ENCODE measurements at places on chromosomes 6 and 20.
A peak's percentile ranks its signal among the peaks of the same experiment; 100 is the strongest.

DNA sequence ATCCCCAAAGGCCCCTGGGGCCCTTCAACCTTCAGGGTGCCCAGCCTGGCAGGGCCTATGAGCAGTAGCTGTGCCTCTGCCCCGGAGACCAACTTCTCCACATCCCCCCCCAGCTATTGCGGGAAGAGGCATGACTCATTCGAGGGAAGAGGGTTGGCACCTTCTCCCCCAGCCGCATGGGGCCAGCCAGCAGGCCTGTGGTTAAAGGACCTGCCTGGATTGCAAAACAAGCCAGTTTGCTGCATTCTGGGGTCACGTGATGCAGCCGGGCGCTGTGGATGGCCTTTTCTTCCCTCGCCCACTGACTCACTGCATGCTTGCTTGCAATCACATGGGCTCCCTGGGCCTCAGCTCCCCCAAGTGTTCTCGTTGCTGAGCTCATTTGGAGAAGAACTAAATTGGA is 182.5 kb downstream of the MAFB start:
- H3K27ac ChIP-seq = peak overlapping the region; percentile 34
- no peak overlapping the region for H3K4me3 ChIP-seq
- no peaks in the 10 kb centered on the region for H3K36me3 ChIP-seq
- peak; percentile 97 for DNase-seq
- H3K27me3 ChIP-seq = no peaks in the 10 kb centered on the region

- DNase-seq = peak; percentile 90
- H3K4me3 ChIP-seq = no peak overlapping the region
Measured at GRCh38 chr20:13671916-13672378, 33.2 kb upstream of the TASP1 start.

- H3K4me1 ChIP-seq = no peaks in the 10 kb centered on the region
- H3K27ac ChIP-seq = no peak overlapping the region
- no peaks in the 10 kb centered on the region for H3K36me3 ChIP-seq
- no peak overlapping the region for H3K4me3 ChIP-seq
- no peak for DNase-seq
Measured at GRCh38 chr20:29740601-29740950, 1516.9 kb upstream of the DEFB115 start.

DNA sequence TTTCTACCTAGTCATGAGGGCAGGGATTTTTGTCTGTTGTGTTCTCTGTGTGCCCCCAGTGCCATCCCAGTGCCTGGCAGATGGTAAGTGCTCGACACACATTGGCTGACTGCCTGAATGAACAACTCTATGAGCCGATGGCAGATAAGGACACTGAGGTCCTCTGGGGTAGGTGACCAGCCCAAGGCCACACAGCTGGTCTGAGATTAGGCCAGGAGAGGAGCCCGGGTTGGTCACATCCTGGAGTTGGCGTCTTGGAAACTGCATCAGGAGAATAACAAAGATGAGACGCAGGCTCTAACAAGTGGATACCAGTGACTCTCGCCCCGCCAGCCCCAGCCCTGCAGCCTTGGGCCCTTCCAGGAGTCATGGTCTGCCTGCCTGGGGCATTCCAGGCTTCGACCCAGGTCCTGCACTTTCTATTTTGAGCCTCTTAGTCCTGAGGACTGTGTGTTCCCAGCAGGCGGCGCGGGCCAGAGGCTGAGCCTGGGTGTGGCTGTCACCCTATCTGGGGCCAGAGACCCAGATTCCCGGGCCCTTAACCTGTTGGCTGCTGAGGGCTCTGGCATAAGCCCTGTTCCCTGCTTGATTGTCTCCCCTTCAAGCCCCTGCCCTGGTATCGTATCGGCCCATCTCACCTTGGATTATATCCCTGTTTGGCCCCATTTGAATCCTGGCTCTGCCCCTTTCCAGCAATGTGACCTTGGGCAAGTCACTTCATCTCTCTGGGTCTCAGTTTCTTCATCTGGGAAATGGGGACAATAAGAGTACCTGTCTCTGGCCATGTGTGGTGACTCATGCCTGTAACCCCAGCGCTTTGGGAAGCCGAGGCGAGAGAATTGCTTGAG is 88.3 kb downstream of the CEBPB start:
- no peaks in the 10 kb centered on the region for H3K27me3 ChIP-seq
- H3K4me1 ChIP-seq = peaks cover 11% of the 10 kb centered on the region
- H3K27ac ChIP-seq = no peak overlapping the region
- DNase-seq = no peak

DNA sequence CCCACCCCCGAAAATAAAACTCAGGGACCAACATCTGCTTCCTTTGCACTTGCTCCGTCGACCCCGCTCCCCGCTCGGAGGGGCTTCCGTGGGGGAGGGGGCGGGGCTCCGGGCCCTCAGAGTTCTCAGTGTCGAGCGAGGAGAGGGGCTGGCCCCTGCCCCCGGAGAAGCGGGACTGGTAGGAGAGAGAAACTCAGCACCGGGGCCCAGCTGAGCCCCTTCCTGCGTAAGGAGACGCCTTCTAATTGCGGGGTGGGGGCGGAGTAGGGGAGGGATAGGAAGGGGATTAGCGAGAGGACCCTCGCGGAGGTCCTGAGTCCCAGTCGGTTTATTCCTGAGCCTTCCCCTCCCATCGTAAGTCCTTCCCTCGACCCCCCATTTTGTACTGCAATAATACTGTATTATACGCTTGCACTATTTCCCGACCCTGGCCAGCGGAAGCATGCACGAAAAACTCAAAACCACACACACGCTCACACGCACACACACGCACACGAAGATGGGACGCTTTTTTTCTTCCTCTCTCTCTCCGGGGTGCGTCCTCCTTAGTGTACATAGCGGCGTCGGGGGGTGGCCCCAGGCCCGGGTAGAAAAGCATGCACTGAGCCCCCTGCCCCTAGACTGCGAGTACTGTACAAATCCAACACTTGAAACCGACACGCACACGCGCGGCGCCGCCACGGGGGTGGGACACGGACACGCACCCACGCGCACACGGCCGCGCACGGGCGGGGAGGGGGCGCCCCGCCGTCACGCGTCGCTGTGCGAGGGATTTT is 22.1 kb upstream of the SLC22A7 start:
- peak; percentile 16 for DNase-seq
- peaks cover 33% of the 10 kb centered on the region for H3K27me3 ChIP-seq

DNA sequence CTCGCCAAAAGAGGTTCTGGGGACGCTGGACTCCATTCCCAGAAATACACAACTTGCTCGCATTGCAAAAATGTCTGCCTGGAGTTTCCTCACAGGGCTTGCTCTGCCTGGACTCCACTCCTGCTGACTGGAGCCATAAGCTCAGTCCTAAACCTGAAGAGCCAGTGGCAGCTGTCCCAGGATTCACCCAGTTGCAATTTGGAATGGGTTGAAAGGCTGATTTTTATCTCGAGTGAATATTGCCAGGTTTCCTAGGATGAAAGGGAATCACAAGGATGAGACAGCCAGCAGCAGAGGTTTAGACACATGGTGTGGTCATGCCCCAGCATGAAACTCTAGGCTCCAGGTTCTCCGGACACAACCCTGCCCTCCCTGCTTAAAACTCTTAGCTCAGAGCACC is 223.3 kb downstream of the BMP7 start:
- H3K4me3 ChIP-seq = no peak overlapping the region
- no peaks in the 10 kb centered on the region for H3K36me3 ChIP-seq
- DNase-seq = peak; percentile 25
- H3K27me3 ChIP-seq = no peaks in the 10 kb centered on the region
- no peak overlapping the region for H3K27ac ChIP-seq

GRCh38 chr6:129324345-129324744 is 385.6 kb downstream of the ARHGAP18 start:
- no peak overlapping the region for H3K4me3 ChIP-seq
- H3K36me3 ChIP-seq = peaks cover 2% of the 10 kb centered on the region
- DNase-seq = no peak
- H3K4me1 ChIP-seq = no peaks in the 10 kb centered on the region
- no peak overlapping the region for H3K27ac ChIP-seq
- no peaks in the 10 kb centered on the region for H3K27me3 ChIP-seq

- no peak overlapping the region for H3K4me3 ChIP-seq
- H3K36me3 ChIP-seq = no peaks in the 10 kb centered on the region
- no peak overlapping the region for H3K27ac ChIP-seq
- no peaks in the 10 kb centered on the region for H3K4me1 ChIP-seq
Measured at GRCh38 chr6:145315982-145316600, 419.2 kb downstream of the EPM2A start.

DNA sequence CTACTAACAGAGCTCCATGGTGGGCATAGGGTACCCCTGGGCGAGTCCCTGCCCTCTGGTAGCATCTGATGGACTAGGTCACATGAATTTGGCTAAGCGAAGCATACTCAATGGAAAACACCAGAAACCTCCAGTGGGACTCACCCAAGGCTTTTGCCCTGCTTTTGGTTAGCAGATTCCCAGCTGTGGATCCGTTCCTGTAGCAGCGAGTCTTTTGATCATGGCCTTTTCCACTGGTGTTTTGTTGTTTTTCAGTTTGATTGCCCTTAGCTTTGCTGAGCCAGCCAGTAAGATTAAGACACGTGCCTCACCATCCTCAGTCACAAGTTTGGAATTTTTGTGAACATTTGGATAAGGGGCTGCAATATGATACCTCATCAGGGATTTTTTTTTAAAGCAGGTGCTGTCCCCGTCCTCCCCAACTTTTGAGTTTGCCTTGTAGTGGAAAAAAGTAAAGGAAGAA is 8.0 kb downstream of the TNFAIP3 start:
- H3K4me1 ChIP-seq = peaks cover 17% of the 10 kb centered on the region
- DNase-seq = no peak
- H3K27me3 ChIP-seq = no peaks in the 10 kb centered on the region
- peaks cover 15% of the 10 kb centered on the region for H3K36me3 ChIP-seq

- no peak for DNase-seq
- no peaks in the 10 kb centered on the region for H3K36me3 ChIP-seq
- no peak overlapping the region for H3K4me3 ChIP-seq
- H3K27ac ChIP-seq = no peak overlapping the region
- H3K4me1 ChIP-seq = peaks cover 13% of the 10 kb centered on the region
Measured at GRCh38 chr6:111741177-111741952, 131.9 kb downstream of the FYN start.

DNA sequence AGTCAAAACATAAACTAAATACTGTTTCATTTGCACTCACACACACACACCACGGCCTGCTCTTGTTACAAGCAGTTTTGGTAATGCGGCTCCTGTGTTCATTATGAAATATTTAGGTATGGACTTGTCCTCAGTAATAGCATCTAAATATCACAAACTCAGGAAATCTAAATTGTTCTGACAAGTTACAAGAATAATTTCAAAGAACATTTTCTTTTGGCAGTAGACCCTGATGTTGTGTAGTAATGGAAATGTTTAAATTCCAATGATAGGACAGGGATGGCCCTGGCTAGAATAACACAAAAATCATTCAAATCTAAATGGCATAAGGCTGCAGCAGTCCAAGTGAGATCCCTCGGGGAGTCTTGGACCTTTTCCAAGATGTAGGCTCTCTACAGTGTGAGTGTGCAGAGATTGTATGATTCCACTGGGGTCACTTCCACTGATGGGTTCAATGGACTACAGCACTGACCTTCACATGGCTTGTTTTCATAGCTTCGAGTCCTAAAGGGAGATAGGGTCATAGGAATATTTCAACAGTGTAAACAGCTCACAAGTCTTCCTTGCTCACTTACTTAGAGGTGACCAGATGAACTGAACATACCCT is 210.6 kb upstream of the PLCB4 start:
- no peak overlapping the region for H3K27ac ChIP-seq
- H3K4me1 ChIP-seq = peaks cover 12% of the 10 kb centered on the region
- no peaks in the 10 kb centered on the region for H3K36me3 ChIP-seq
- no peaks in the 10 kb centered on the region for H3K27me3 ChIP-seq
- peak; percentile 16 for DNase-seq

DNA sequence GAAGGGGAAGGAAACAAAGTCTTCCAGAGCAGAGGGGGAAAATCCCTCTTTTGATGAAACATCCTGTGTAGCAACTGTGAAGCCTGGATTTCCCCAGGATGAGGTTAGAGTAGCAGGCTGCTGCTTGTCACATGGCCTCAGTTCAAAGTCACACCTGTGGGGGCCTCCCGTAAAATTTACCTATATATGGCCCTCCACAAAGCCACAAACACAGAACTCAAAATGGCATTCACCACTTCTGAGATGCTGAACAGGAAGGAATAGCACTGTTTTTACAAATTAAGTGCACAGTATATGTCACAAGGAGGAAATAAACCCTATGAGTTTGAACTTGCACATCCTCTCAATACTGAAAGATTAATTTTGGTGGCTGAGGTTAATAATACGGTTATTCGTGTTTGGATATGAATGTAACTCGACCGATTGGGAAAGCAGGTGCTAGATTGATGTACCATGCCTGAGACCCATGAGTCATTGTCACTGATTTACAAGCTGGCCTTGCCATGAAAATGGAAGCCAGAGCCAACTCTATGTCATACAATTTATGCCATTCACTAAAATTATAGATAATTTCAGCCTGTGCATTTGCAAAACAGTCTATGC is 70.6 kb downstream of the SGK1 start:
- no peak overlapping the region for H3K4me3 ChIP-seq
- no peak overlapping the region for H3K27ac ChIP-seq
- DNase-seq = no peak
- H3K36me3 ChIP-seq = no peaks in the 10 kb centered on the region
- H3K27me3 ChIP-seq = no peaks in the 10 kb centered on the region
- H3K4me1 ChIP-seq = no peaks in the 10 kb centered on the region

DNA sequence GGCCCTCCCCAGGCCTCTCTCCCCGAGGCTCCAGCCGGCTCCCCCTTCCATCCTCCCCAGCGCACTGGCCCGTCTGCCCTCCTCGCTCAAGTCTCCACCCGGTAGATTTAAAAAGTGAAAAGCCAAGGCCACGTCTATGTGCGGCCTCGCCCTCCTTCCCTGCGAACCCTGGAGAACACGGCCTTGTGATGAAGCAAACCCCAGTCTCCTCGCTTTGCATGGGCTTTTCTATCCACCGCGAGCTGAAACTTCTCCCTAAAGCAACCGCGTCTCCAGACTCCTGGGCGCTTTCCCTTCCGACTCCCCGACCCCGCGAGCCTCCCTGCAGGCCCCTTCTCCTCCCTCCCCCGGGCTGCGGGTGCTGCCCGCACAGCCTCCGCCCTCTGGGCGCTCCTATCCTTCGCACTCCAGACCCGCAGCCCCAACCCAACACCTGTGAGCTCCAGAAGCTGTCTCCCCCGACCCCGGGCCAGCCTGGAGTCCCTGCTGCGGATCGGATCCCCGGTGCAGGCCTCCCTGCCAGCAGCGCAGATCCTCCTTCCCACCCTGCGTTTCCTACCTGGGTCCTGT is 265.2 kb upstream of the QKI start:
- H3K4me1 ChIP-seq = no peaks in the 10 kb centered on the region
- no peak for DNase-seq
- H3K36me3 ChIP-seq = no peaks in the 10 kb centered on the region
- no peaks in the 10 kb centered on the region for H3K27me3 ChIP-seq
